Stomach (tissue), 19 donors: ENCODE measurements at places on chromosomes 11 and 22.

- peak; percentile 60 for DNase-seq
Measured at GRCh38 chr11:134466610-134467567, 54.8 kb upstream of the B3GAT1 start.

GRCh38 chr11:64523456-64524157 lies 67.4 kb upstream of the SLC22A12 start:
- no peak for DNase-seq

DNA sequence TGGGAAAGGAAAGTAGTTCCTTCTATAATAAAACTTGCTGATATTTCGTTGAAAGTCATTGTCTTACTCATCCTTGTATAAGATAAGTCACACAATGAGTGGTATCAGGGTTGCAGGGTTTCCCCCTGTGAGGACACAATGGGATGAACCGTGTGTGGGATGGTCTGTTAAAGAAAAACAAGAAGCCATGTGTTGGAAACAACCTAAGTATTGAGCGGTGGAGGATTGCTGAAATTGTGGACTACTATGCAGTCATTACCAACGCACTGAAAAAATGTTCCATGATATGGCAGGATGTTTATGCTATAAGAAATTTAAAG lies 28.6 kb downstream of the PTPRJ start:
- DNase-seq = no peak

- DNase-seq = no peak
Measured at GRCh38 chr11:19816817-19817216, 104.2 kb downstream of the NAV2 start.

GRCh38 chr22:20153945-20154344 lies 3.1 kb upstream of the CCDC188 start:
- no peak for DNase-seq

GRCh38 chr11:31702966-31703365 lies 108.2 kb downstream of the PAX6 start:
- no peak for DNase-seq

GRCh38 chr11:124745270-124745834 lies 5.6 kb downstream of the NRGN start:
- DNase-seq = peak; percentile 23

DNA sequence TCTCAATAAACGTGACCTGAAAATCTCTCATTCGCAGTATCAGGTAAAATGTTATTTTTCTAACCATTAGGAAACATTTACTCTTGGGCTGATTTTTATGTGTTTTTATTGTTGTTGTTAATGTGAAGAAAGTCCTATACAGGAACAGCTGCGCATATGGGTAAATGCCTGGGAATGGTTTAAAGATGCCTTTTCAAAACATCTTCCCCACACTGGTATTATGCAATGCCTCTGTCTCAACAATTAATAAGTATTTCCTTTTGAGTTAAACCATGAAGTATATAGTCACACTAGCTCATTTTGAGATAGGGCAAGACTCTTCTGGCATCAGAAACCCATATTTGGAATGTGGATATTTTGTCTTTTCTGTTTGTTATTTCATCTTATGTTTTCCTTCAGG lies 13.7 kb upstream of the LIN7C start:
- DNase-seq = no peak

- DNase-seq = peak; percentile 74
Measured at GRCh38 chr11:19441752-19442553, 201.2 kb upstream of the E2F8 start.

GRCh38 chr22:49693416-49693815 lies 134.3 kb downstream of the BRD1 start:
- DNase-seq = peak; percentile 14

GRCh38 chr22:31140746-31141145 lies 438 bp upstream of the PLA2G3 start:
- peak; percentile 57 for DNase-seq

DNA sequence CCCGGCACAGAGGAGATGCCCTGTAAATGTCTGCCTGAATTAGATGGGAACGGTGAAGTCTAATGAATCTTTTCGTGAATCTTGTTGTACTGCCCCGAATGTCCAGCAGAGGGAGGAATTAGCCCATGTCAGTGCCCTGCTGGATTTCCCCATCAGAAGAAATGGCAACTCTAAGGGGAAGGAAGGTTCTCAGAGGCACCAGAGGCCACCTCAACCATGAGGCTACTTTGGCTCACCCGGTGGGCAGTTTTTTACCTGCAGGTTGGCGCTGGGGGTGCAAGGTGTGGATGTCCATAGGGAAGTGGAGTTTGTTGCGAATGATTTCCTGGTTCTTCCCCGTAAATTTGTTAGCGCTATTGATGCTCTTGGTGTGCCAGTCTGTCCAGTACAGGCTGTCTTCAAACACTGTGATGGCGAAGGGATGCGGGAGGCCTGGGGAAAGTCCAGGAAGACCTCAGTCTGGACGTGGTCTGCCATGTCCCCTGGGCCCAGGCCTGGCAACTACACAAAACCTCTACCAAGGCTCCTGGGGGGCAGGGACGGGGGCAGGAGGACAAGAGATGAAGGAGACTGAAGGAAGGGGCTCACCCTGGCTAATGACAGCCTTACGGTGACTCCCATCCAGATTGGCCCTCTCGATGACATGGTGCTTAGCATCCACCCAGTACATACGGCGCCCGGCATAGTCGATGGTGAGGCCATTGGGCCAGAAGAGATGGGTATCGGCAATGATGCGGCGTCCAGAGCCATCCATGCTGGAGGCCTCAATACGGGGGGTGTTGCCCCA lies 28.5 kb downstream of the LRP4 start:
- DNase-seq = peak; percentile 89

DNA sequence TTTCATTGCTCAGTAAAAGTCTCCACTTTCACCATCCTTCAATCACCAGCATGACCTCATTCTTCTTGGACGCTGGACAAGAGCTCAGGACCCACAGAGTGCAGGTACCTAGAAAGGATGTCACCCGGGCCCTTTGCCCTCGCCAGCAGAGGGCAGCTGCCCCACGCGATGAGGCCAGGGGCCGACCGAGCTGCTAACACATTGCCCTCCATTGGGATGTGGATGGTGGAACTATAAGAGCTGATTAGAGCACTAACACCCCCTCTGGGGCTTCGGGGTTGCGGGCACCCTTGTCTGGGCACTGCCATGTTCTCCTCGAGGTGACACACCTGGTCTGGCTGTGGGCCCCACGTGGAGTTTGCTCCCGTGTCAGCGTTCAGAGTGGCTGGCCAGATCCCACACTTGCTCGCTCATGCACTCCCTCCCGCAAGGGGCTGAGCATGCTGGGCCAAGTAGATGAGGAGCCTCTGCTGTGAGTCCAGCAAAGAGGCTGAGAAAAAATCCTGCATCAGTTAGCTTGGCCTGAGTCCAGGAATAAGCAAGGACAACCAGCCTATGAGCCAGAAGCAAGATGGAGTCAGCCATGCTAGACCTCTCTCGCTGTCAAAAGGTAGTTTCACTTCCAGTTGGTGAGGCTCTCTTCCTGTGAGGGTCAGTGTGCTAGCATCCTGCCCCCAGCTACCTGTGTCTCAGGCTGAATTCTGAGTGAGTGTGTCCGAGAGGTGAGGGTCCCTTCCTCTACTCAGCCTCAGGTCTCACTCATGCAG lies 9.8 kb downstream of the KRTAP5-6 start:
- DNase-seq = no peak

GRCh38 chr22:37556710-37557109 lies 3.6 kb upstream of the CDC42EP1 start:
- peak; percentile 66 for DNase-seq

DNA sequence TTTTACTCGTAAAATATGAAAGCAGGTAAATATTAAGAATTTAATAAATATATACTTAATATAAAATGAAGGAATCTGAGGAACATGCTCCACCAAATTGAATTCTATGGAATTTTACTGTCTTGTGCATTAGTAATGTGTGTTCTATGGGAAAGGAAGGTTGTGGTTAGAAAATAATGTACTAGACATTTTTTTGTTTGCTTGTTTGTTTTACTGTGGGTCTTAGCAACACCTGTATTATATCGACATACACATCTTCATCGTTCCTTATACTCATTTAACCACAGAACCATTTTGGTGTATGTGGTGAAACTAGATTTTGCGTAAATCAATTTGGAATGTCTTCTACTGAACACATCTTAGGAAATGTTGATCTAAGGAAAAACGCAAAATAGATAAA lies 114.1 kb upstream of the MTMR2 start:
- no peak for DNase-seq

DNA sequence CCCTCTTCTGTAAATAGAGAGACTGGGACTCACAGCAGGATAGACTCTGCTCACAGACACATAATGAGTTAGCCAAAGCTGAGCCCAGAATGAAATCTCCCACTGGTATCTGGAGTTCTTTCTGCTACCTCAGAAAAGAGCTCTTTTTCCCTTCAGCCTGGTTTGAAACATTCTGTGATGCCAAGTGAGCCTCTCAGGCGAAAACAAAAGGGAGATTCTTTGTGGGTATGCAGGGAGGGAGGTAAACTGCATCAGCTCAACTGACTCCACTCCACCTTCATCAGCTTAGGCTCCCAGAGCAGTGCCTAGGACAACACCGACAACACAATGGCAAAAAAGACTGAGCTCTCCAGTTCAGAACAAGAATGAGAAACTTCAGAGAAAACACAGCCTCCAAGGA lies 55.1 kb upstream of the SCUBE2 start:
- DNase-seq = no peak

DNA sequence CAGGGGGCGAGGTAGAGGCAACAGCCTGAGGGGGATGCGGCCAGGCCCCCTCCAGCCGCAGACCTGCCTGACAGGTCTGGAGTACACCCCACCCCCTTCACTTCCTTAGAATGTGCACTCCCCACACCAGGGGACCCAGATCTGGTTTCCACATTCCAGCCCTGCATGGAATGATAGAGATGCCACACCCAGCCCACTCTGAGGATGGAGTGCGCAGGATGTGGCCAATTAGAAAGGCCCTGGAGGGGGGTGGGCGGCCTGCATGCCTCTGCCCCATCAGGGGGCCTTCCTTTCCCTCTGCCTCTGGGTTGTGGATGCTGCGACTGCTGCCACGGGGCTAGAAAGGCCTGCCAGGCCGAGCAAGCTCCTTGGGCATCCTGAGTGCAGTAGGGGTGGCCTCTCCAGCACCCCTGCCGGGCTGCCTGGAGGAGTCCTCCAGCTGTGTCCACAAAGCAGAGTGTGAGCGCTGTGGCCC lies 28.2 kb upstream of the MGAT3 start:
- no peak for DNase-seq

GRCh38 chr11:1178906-1179305 lies 21.2 kb downstream of the MUC5AC start:
- DNase-seq = no peak

DNA sequence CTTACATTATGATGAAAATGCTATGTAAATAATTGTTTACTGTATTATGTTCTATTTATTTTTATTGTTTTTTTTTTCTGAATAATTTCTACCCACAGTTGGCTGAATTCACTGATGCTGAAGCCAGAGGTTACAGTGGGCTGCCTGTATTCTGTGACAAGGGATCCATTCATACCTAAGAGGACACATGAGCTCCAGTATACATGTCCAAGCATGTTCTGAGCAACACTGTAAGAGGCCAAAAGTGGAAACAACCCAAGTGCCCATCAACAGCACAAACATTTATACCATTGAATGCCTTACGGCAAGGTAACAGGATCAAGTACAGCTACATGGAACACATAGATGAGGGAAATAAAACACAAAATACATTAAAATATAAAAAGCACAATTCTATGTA lies 1.4 kb upstream of the SRSF8 start:
- no peak for DNase-seq
